ENCODE measurements at places on chromosomes 5 and 9.

GRCh38 chr9:117796681-117797080, 92.5 kb downstream of the TLR4 start:
- DNase-seq: no peak

GRCh38 chr9:20303066-20303465, 319.2 kb downstream of the MLLT3 start:
- no peak for DNase-seq

GRCh38 chr5:123039673-123040072, 3.1 kb upstream of the PPIC start:
- DNase-seq: no peak

GRCh38 chr5:175872287-175873087, 1.1 kb downstream of the CPLX2 start:
- no peak for DNase-seq

DNA sequence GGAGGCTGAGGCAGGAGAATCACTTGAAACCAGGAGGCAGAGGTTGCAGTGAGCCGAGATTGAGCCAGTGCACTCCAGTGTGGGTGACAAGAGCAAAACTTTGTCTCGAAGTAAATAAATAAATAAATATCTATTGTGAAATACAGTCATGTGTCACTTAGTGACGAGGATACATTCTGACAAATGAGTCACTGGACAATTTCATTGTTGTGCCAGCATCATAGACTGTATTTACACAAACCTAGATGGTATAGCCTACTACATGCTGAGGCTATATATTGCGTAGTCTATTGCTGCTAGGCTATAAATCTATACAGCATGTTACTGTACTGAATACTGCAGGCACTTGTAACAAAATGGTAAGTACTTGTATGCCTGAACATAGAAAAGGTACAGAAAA, 61.1 kb upstream of the CCL21 start:
- no peak for DNase-seq

GRCh38 chr9:27179245-27179865, 70.3 kb downstream of the TEK start:
- no peak for DNase-seq

DNA sequence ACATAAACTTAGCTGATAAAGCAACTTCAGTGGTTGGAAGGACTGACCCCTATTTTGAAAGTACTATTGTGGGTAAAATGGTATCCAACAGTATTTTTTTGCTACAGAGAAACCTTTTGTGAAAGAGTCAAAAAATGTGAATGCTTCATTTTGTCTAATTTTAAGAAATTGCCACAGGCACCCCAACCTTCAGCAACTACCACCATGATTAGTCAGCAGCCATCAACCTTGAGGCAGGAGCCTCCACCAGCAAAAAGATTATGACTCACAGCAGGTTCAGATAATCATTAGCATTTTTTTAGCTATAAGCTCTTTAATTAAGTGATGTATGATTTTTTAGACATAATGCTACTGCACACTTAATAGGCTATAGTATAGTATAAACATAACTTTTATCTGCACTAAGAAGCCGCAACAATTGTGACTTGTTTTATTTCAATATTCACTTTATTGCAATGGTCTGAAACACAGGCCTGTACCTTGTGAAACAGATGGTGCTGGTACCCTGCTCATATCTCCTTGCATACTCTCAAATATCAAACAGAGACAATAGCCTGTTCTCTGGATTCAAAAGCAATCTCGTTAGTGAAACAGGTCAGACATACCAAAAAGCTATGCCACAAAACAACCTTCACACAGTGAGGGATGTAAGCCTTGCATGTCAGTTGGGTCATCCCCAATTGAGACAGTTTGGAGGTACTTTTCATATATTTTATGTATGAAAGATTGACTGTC, 261.2 kb upstream of the FAM174A start:
- DNase-seq: no peak

DNA sequence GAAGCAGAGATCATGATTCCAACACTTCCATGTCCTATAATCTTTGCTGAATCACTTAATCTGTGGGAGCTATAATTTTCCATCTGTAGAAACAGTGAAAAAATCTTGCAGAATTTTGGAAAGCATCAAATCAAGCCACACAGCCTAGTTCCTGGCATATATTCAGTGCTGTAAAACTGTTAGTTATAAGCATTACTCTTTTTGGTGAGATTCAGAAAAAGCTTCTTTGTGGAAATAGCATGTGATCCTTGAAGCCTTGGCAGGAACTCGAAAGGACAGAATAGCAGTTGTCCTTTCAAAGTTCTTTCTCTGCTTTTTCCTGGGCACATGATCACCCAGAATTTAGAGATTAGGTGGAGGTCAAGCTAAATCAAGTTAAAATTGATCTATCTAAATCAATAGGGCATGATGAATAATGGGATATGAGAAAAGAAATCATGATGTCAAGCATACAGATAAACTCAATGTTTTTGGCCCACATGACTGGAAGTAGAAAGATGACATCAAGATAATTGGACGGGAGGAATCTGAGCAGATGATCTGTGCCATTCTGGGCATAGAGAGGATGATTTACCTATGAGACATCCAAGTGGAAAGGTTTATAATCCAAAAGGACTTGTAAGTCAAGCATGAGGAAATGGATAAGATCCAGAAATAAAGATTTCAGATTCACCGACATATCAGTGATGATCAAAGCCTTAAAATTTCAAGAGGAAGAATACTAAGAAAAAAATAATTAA, 73.1 kb downstream of the TMEM232 start:
- DNase-seq: no peak

Data from activated CD8-positive, alpha-beta memory T cell treated with anti-CD3 and anti-CD28 coated beads for 1 hour (primary cell).